Natural killer cell (primary cell): ENCODE measurements at places on chromosomes 1 and 21. TPM values are rescaled to one million over a fixed set of nuclear protein-coding genes. Genes with fewer than 3 reads are reported as not detected.

GRCh38 chr1:37495875-37496274 is 18.7 kb downstream of the MEAF6 start:
- H3K4me3 ChIP-seq = no peak overlapping the region
- no peak for DNase-seq
- no peak overlapping the region for H3K27ac ChIP-seq
- no peaks in the 10 kb centered on the region for H3K4me1 ChIP-seq
- H3K27me3 ChIP-seq = no peaks in the 10 kb centered on the region

DNA sequence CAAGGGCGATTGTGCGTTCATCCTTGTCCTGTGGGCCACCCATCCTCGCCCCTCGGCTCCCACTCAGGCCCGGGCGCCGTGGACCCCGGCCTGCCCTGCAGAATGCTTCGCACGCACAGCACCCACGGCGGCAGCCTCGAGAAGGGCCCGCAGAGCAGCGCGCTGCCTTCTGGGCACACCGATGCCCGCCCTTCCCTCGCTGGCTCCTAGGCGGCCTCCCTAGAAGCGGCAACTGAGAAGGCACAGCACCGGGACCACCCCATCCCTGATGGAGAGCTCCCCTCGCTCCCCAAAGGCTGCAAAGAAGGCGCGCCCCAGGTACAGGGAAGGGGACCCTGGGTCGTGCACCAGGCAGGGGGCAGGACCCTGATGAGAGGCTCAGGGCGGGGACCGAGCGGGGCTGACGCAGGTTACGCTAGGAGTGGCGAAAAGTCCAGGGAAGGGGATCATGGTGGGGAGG is 971 bp downstream of the CAPZB start:
- H3K36me3 ChIP-seq = peaks cover 19% of the 10 kb centered on the region
- peaks cover 71% of the 10 kb centered on the region for H3K4me1 ChIP-seq
- peak overlapping the region; percentile 88 for H3K27ac ChIP-seq
- DNase-seq = peak; percentile 58

DNA sequence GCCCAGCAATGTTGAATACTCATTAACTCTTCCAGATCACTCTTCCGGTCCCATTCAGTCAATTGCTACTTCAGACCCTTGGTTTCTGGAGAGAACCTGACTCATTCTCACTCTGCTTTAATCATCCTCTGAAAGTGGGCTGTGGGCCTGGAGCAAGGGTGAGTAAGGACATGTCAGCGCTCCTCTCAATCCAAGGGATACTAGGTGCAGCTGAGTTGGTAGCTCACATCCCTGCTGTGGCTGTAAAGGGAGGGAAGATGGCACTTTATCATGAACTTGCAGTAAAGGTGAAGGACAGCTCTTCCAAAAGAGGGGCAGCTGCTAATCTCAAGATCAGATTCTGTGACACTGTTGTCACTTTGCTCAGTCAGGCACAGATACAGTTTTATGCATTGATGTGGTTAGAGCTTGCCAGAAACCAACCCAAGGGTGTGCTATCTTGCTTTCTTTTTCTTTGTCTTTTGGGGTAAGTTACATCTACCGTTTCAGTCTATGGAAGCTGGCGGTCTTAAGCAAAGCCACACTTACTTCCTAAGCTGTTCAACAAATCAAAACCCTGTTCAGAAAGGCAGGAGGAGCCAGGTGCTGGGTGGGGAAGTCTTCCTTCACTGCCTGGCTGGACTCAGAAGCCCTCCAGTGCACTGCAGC is 26.5 kb upstream of the NTPCR start:
- no peaks in the 10 kb centered on the region for H3K27me3 ChIP-seq
- H3K36me3 ChIP-seq = no peaks in the 10 kb centered on the region
- H3K4me3 ChIP-seq = no peak overlapping the region
- H3K4me1 ChIP-seq = peaks cover 26% of the 10 kb centered on the region

- H3K27ac ChIP-seq = no peak overlapping the region
- DNase-seq = no peak
- no peak overlapping the region for H3K4me3 ChIP-seq
- no peaks in the 10 kb centered on the region for H3K27me3 ChIP-seq
- no peaks in the 10 kb centered on the region for H3K36me3 ChIP-seq
- H3K4me1 ChIP-seq = no peaks in the 10 kb centered on the region
These were observed 4.1 kb downstream of the KRTAP13-4 start for GRCh38 chr21:30434033-30434631.

GRCh38 chr1:230335861-230336522 is 90.1 kb downstream of the PGBD5 start:
- H3K36me3 ChIP-seq = no peaks in the 10 kb centered on the region
- H3K27ac ChIP-seq = no peak overlapping the region
- H3K4me1 ChIP-seq = no peaks in the 10 kb centered on the region
- H3K27me3 ChIP-seq = no peaks in the 10 kb centered on the region
- no peak for DNase-seq

DNA sequence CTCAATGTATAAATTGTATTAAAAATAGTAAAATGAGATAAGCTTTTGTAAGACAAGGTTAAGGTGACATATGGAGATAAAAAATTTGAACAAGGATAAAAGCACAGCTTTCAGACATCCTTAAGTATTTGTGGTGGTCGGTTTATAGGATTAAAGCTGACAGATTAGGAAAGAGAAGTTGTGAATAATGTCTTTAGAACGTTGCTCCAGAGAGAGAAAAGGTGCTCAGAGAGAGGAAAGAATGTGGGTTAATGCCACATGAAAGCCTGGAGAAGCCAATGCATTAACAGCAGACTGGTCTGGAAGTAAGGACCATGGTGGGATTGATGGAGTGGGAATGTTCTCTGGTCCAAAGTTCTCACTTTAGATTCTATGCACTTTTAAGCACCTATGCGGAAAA is 44.8 kb downstream of the ATP6V1G3 start:
- H3K4me1 ChIP-seq = peaks cover 7% of the 10 kb centered on the region
- no peak overlapping the region for H3K27ac ChIP-seq
- H3K36me3 ChIP-seq = no peaks in the 10 kb centered on the region
- no peaks in the 10 kb centered on the region for H3K27me3 ChIP-seq
- DNase-seq = no peak
- H3K4me3 ChIP-seq = no peak overlapping the region

- peaks cover 41% of the 10 kb centered on the region for H3K4me1 ChIP-seq
- H3K27ac ChIP-seq = no peak overlapping the region
- H3K36me3 ChIP-seq = peaks cover 23% of the 10 kb centered on the region
- DNase-seq = no peak
These were observed 17.2 kb downstream of the PTP4A2 start for GRCh38 chr1:31920956-31921355.

DNA sequence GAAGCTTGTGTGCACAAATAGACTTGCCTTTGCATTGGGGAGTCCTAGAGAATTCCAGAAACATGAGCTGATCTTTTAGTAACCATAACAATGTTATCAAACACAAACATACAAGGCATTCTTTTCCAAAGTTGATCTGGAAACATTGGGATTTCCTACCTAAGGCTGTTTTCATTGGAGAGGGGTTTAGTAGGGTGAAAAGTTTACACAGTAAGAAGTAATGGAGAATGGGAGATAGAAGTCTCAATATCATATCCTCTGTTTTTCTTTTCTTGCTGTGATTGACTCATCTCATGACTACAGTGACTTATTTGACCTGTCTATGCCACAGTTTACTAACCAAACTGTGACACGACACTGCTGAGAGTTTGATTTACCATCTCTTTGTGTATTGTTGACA is 65.6 kb upstream of the PLA2G4A start:
- no peak for DNase-seq
- H3K4me1 ChIP-seq = no peaks in the 10 kb centered on the region

The TRIM67 gene
- total RNA-seq = not detected

The SHISAL2A gene
- total RNA-seq = 31.4 TPM

The LENEP gene
- total RNA-seq = not detected

The LINGO4 gene
- not detected for total RNA-seq

The TNNT2 gene
- total RNA-seq = not detected

The PEAR1 gene
- 0.52 TPM for total RNA-seq

The CD84 gene
- total RNA-seq = 56.7 TPM

The C1orf94 gene
- not detected for total RNA-seq
